ENCODE measurements at places on chromosomes 3 and 15.

DNA sequence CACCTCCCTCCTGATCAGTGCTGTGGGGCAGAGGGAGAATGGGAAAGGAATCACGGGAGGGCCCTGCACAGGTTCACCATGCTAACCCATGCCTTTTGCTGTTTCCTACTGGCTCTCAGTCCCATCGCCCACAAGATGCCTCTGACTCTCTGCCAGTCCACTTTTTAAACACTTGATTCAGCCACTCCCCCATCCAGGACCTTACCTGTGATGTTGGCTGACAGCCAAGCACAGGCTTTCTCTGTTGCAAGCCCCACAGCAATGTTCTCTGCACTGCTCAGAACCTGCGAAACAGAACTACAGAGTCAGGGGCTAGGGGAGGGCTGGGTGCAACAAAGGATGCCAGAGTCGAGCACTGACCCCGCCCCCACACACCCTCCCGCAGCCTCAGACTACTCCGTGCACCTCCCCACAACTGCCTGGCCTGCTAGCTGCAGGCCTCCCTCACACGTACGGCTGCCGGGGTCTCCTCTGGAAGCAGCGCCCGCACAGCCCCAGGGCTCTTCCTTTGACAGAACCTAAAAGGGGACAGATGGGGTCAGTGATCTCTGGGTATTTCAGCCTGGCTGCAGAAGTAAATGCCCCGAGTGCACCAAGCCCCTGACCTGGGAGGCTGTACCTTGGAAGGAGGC is 9.1 kb downstream of the CDAN1 start:
- no peak for DNase-seq

GRCh38 chr15:84926491-84927230 is 42.2 kb downstream of the SLC28A1 start:
- no peak for DNase-seq

DNA sequence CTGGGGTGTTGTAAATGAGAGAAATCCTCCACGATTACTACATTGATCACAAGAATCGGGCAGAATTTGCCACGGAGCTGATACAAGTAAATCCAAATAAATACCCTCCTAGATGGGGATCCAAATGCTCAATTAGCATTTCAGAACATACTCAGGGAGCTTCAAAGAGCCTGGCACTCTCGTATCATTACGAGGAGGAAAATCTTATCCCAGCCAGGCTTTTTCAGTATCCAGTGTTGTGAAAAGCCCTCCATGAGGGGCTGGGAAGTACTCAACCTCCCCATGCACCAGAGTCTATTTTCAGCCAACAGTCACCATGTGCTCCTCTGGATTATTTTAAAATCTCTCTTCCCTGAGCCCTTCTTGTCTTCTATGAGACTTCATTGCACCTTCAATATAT is 122.6 kb upstream of the ARRDC4 start:
- no peak for DNase-seq

GRCh38 chr15:23081271-23081670 is 41.9 kb upstream of the TUBGCP5 start:
- DNase-seq, result no peak
